Posterior vena cava (tissue), 2 donors: ENCODE measurements at places on chromosomes 3 and 15. TPM values are rescaled to one million over a fixed set of nuclear protein-coding genes. Genes with fewer than 3 reads are reported as not detected.

Gene TRAIP
- 2.2 TPM for total RNA-seq

DNA sequence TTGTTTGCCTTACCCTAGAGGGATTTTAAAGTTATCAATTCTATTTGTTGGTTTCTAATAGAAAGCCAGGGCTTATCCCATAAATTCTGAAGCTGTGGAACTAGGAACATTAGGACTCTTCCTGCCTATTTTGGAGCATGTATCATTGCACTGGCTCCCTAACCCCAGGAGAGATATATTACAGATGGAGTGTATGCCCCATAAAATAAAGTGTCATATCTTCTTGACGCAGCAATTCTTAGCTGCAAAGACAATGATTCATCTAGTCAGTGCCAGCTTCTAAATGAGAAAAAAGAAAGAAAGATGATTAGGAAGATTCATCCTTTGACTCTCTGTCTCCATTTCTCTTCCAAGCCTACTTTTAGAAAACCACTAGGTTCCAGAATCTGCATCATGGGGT lies 74.8 kb upstream of the MAGI1 start:
- no peak for DNase-seq

Gene OIP5
- total RNA-seq: not detected

- DNase-seq: no peak
Observed at GRCh38 chr15:44045217-44045616, 149.9 kb downstream of the FRMD5 start.

Gene CCR3
- not detected for total RNA-seq

Gene GOLGA8K
- 1.2 TPM for total RNA-seq

DNA sequence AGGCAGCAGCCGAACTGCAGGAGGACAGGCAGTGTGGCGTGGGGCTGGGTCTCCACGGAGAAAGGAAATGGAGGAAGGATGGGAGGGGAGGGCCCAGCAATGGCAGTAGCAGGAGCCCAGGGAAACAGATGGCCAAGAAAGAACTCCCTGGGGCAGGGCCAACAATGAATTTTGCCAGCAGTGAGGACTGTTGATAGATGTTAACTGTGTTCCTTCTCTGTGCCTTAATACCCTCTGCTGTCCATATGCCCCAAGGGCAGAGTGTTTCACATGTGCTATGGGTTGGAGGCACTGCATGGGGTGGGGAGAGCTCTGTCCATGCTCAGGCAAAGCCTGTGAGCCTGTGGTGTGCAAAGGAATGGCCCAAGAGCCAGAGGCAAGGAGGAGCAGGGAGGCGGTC lies 70.8 kb upstream of the POMGNT2 start:
- no peak for DNase-seq

GRCh38 chr3:150114873-150115540 lies 144.3 kb upstream of the PFN2 start:
- DNase-seq: no peak

- no peak for DNase-seq
Observed at GRCh38 chr15:81311752-81312464, 12.0 kb downstream of the STARD5 start.

Gene SNX22
- 0.38 TPM for total RNA-seq

Gene CX3CR1
- total RNA-seq: 1.9 TPM

DNA sequence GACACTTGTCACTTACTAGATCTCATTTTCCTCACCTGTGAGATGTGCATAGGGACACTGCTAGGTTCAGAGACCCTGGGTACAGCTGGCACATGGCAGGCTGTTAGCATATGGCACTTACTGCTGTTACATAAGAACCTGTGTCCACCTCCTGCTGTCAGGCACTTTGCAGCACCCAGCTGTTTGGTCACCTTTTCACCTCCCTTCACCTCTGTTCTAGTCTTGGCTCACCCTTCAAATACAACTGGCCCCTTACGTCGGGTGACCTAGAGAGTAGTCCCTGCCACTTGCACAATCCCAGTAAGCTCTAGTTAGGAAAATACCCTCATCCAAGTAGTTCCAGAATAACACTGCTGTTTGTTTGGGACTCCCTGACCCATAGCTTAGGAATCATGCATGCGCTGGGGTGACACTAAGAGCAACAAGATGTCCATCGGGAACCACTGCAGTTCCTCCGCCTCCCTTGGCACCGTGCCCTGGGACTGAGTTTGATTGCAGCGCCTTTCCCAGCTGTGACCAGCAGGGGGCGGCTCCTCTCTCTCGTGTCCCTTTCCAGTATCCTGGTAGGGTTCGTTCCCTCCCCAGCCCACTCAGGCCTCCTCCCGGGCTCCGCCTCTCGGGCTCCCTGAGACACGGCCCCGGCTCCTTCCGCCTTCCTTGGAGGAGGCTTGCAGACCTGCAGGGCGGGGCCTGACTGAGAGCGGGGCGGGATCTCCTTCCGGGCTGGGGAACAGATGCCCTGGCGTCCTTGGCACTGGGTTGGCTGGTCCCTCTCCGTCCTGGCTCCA lies 78.6 kb downstream of the ABHD5 start:
- DNase-seq: peak; percentile 99
